AG10803 (cell line): ENCODE measurements at places on chromosomes 7 and 10.

- no peak for DNase-seq
Observed at GRCh38 chr7:51471210-51471980, 154.8 kb upstream of the COBL start.

DNA sequence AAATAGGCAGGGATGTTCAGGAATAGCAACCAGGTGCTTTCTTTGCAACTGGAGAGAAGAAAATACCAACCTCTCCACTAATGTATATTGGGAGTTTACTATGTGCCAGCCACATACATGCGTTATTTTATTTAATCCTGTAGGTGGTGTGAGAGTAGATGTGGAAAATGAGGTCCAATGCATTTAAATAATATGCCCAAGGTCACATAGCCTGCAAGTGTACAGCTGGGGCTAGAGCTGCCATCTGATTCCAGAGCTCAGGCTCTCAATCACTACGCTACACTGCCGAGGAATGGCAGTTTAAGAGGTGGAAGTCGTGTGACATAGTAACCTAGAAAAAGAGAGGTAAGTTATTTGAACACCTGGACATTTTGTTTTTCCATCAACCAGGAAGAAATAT lies 277.0 kb downstream of the EXOC4 start:
- no peak for DNase-seq

GRCh38 chr7:157113607-157114006 lies 25.1 kb upstream of the UBE3C start:
- no peak for DNase-seq

GRCh38 chr7:36617408-36617807 lies 106.9 kb downstream of the AOAH start:
- no peak for DNase-seq

DNA sequence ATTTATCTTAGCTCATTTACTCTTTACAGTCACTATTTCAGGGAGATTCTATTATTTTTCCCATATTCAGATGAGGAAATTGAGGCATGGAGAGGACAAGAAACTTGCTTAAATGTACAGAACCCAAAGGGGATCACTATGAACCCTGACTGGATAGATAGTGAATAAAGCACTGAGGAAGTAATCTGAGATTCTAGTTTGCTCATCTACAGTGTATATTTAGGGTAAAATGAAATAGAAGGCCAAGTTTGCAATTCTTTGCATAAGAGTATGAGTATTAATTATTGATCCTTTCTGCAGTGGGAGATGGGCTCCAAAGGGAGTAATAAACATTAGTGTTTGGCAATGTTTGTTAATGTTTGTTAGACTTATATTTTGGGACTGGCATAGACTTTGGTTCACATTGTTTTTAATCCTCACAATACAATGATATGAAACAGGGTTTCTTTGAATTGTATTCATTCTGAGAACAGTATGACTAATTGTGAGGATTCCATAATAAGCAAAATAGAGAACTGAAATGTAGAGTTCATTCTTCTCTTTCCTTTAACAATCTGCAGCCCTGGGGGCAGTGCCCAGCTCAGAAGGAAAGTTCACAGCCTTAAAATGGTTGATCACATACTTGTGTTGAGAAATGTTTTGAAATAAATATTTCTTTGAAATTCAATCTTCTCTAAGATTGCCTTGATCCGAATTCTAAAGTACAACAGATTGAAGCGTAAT lies 131.0 kb upstream of the ZNF804B start:
- DNase-seq = no peak

DNA sequence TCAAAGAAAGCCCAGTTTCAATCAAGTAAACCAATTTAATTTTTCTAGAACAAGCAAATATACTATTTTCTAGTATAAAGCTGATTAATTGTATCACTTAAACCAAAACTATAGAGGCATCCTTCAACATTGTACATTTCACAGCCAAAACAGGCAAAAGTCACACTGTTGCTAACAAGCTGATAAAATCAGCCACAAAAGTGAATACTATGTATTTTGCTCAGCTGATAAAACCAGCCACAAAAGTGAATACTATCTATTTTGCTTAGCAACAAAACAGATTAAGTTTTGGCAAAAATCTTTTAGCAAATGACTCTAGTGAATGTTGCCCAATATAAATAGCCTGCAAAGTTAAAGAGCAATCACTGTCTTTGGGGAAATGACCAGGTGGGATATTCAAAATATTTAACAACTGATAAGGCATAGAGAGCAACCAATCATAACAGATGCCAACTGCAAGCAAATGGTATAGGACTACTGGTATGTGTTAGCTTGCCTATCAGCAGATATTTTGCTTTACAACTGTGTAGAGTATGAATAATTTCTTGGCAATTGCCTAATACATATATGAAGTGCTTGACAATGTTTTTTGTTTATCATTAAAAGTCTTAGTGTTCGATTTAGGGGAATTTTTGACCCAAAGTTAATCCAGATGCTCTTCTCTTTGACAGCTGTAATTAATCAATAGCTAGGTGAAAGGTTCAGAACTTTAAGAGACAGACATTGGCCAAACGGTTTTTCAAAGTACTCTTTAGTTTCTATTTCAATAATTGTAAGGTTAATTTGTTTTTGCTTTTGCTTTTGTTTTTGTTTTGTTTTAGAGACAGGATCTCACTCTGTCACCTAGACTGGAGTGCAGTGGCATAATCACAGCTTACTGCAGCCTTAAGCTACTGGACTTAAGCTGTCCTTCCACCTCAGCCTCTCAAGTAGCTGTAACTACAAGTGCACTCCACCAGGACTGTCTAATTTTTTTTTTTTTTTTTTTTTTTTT lies 44.4 kb upstream of the SP4 start:
- no peak for DNase-seq

GRCh38 chr7:140456551-140457051 lies 22.7 kb downstream of the MKRN1 start:
- DNase-seq = no peak

DNA sequence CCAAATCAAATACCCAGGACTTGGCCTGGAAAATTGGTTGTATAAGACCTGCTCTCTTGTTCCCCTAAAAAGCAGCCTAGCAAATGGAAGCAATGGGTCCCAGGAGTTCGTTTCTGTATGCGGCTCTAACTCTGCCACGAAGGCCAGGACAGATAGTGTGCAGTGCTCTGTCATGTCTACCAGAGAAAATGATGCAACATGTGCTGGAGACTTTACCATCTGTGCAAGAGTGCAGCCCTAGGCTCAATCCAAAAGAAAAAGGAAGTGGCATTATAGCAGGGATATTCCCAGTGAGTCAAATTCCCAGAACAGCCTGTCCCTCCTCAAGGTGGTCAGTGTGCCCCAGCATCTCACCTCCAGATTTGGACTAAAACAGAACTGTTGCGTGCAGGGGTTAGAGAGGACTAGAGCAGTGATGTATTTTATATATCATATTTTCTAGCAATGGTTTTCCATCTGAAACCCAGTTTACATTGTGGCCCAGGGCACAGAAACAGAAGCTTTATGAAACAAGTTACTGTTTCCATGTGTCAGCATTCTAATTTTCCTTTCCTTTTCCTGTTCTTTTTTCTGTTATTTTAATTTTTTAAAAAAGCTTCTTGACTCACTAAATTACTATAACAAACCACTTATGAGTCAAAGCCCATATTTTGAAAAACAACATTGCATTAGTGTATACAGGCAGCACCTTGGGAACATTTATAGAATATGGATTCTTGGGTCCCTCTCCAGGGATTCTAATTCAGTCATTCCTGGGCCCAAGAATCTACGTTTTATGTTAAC lies 311.2 kb downstream of the RNLS start:
- peak; percentile 64 for DNase-seq

GRCh38 chr7:94223375-94224084 lies 171.2 kb upstream of the COL1A2 start:
- DNase-seq = peak; percentile 50

- DNase-seq = no peak
Observed at GRCh38 chr10:48667960-48668590, 16.6 kb upstream of the WDFY4 start.

DNA sequence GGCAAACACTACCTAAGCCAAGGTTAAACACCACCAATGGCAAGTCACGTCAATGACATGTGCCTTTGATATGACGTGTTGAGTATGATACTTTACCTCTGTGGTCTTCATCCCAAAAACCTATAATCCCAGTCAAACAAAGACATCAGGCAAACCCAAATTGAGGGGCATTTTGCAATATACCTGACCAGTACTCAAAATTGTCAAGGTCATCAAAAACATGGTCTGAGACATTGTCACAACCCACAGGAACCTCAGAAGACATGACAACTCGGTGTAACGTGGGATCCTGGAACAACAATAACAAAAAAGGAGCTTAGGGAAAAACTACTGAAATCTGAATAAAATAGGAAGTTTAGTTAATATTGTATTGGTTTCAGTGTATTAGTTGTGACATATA lies 7.2 kb downstream of the FAM237B start:
- DNase-seq = no peak

DNA sequence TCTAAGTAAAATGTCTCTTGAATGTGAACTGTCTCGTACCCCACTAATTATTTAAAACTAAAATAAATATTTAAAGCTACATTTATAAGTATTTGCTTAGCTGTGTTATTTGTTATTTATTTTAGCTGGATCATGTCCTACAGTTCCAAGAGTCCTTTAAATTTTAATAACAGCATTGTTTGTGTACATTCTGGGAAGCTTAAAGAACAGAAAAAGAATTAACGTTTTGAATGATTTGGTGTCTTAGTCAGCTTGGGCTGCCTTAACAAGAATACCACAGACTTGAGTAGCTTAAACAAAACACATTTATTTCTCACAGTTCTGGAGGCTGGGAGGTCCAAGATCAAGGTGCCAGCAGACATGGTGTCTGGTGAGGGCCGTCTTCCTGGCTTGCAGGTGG lies 107.4 kb downstream of the ITIH5 start:
- DNase-seq = peak; percentile 22

DNA sequence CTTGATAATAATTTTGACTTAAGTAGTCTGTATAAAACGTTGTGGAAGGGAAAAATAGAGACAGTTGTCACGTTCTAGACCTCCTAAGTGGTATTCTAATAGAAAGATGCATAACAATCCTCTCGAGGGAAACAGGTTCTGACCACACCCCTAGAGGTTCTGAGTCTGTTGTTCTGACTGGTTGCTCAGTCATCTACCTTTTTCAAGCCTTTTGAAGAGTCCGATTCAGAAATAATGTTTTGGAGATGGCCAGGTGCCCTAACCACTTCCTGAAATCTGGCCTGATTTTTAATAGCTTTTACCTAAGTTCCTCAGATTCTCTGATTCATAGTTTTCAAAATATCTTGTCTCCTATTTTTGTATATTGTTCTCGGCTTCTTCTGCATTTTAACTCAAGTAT lies 175.6 kb downstream of the HDAC9 start:
- no peak for DNase-seq

GRCh38 chr10:83545901-83546391 lies 593.4 kb upstream of the GHITM start:
- no peak for DNase-seq

DNA sequence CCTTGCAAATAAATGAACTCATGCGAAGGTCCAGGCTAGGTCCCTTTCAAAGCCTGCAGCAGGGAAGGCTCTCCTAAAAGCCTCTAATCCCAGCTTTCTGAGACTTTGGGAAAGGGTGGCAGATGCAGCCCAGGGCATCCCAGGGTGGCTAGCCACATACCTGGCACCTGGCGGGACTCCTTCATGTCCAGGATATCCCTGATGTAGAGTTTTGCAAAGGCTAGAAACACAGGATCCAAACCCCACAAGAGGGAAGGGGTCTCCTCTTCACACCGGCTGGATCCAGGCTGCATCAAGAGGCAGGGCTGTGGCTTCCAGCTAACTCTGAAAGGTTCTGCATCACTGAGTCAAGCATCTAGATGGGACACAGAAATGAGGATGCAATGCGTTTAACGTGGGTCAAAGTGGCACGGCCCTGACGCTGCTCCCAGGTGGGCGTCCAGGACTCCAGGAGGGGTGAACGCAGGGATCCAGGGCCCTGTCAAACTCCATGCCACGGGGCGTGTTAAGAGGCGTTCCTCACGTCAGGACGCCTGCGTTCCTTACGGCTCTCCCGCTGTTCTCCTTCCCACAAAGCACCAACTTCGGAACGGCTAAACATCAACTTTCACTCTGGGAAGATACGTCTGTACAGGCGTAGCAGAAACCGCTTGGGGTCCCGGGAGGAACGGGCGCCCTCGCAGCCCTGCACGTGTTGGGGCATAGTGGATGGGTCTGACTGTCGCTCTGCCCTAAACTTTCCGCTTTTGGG lies 507 bp downstream of the STN1 start:
- no peak for DNase-seq

DNA sequence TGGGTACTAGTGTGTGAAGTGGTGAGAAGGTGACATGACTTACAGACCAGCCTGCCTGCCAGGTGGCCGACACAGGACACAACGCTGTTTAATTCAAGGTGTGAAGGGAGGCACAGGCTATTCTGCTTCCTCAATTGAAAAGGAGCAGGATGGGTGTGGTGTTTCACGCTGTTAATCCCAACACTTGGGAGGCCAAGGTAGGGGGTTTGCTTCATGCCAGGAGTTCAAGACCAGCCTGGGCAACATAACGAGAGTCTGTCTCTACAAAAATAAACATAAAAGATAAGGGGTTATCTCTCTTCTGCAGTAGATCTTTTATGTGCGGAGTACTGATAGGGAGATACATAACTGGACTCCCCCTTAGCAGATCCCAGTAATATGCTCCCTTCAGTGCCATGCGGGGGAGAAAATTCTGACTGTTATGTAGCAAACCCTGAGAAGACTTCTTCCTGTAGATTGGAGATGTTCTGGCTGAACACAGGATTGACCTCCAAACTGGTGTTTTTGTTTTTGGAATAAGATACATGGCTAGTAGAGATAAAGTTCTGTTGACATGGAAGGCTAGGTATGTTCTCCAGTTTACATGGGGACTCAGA lies 63.2 kb downstream of the CCNY start:
- no peak for DNase-seq

GRCh38 chr10:116748041-116748440 lies 5.7 kb upstream of the HSPA12A start:
- peak; percentile 63 for DNase-seq

DNA sequence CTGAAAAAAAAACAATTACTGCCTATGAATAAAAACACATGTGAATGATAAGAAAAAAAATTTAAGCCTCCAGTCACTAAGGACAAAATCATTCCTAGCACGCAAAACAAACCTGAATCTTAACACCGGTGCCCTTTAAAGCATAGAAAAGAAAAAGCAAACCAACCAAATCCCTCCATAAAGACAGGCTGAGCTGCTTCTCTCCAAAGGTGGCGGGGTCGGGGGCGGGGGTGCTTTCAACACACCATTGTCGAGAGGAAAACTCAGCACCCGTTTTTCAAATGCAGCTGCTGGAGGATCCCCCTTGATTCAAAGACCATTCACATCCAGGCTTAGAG lies 1.4 kb downstream of the ST8SIA6 start:
- DNase-seq = no peak

DNA sequence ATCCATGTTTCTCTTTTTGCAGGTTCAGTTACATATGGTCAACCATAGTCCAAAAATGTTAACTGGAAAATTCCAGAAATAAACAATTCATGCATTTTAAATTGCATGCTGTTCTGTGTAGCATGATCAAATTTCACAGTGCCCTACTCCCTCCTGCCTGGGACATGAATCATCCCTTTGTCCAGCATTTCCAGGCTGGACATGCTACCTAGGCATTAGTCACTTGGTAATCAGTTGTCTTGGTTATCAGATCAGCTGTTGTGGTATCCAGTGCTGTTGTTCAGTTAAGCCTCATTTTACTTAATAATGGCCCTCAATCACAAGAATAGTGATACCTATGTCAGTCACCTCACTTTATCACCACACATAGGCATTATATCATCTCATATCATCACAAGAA lies 7.3 kb upstream of the PNLIP start:
- DNase-seq = no peak
